ENCODE measurements at places on chromosomes 12 and 14.

GRCh38 chr12:25592725-25593495, 39.8 kb upstream of the LMNTD1 start:
- no peak for DNase-seq

DNA sequence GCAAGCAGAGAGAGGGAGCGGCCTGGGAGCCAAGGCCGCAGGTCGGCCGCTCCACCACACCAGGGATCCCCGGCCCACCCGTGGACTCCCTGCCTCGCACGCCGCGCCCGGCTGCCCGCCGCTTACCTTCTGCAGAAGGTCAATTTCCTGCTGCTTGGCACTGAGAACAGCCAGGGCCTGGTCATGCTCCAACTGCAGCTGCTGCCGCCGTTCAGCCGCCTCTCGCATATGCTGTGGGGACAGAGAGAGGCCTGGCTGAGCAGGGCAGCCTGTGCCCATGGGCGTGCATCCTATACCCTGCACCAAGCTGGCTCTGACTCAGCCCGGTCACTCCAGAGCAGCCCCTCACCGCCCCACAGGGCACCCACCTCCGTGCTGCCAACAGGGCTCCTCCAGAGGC, 141.1 kb downstream of the PIWIL1 start:
- DNase-seq: no peak

GRCh38 chr12:4045786-4046494, 172.7 kb upstream of the PARP11 start:
- no peak for DNase-seq

- no peak for DNase-seq
Measured at GRCh38 chr14:85595981-85596380, 66.0 kb downstream of the FLRT2 start.
